ENCODE measurements at places on chromosomes 5 and 9.

GRCh38 chr9:124688238-124688904 is 82.7 kb downstream of the NR6A1 start:
- no peak for DNase-seq

GRCh38 chr9:72444435-72444834 is 77.0 kb upstream of the TMC1 start:
- no peak for DNase-seq

DNA sequence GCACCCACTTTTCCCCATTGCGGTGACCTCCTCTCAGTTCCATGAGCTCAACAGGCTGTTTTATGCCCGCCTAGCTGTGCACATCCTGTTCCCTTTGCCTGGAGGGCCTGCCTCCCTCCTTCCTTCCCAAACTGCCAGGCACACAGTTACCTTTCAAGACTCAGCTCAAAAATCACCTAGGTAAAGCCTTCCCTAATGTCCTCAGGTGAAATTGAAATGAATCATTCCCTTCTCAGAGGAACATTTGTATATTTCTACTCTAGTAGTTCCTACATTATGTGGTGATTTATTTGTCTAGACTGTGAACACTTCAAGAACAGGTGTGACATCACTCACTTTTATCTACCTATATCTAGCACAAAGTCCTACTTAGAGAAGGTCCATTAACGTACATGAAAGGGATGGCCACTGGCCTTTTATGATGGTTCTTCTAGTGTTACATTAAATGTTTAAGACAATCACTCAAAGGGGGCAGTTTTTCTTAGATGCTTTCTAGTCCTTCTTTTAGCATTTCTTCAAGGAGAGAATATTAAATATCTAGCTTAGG is 103.5 kb upstream of the EQTN start:
- no peak for DNase-seq

GRCh38 chr5:73558950-73559349 is 6.5 kb downstream of the ANKRA2 start:
- no peak for DNase-seq

GRCh38 chr9:121073038-121073437 is 1.7 kb upstream of the CNTRL start:
- DNase-seq = peak; percentile 90

DNA sequence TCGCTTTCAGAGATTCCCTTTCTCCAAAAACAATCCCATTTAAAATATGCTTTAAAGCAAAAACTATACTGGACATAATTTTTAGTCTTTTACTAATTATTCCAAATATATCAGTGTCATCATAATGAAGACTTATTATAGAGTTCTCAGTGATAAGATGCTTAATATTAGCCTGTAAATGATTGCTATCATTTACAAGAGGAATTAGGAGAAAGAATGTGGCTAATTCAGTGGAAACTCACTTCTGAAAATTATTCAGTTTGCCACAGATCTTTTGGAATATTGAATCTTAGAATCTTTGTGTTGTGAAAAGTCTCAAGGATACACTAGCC is 24.7 kb upstream of the GLRX start:
- no peak for DNase-seq

- DNase-seq = no peak
Measured at GRCh38 chr9:123098096-123098459, 64.6 kb downstream of the GPR21 start.

- no peak for DNase-seq
Measured at GRCh38 chr5:32098890-32099310, 75.2 kb downstream of the GOLPH3 start.

GRCh38 chr9:71509054-71509453 is 259.3 kb downstream of the CEMIP2 start:
- DNase-seq = no peak

DNA sequence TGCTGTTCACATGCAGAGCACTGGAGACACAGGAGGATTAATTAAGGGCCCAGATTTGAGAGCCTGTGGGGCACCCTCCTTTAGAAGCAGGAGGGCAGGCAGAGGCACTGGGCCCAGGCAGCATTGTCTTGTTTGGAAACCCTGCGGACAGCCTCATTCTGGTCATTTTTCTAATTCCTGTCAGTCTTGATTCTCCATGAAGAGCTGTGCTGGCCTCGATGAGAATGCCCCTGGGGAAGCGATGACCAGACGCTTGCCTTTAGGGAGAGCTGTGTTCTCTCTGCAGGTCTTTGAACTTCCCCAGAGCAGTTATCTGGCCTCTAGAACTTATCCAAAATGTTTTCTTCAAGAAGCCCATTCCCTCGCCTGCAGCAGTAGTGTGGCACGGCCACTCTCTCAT is 117.8 kb upstream of the PTCH1 start:
- DNase-seq = no peak

DNA sequence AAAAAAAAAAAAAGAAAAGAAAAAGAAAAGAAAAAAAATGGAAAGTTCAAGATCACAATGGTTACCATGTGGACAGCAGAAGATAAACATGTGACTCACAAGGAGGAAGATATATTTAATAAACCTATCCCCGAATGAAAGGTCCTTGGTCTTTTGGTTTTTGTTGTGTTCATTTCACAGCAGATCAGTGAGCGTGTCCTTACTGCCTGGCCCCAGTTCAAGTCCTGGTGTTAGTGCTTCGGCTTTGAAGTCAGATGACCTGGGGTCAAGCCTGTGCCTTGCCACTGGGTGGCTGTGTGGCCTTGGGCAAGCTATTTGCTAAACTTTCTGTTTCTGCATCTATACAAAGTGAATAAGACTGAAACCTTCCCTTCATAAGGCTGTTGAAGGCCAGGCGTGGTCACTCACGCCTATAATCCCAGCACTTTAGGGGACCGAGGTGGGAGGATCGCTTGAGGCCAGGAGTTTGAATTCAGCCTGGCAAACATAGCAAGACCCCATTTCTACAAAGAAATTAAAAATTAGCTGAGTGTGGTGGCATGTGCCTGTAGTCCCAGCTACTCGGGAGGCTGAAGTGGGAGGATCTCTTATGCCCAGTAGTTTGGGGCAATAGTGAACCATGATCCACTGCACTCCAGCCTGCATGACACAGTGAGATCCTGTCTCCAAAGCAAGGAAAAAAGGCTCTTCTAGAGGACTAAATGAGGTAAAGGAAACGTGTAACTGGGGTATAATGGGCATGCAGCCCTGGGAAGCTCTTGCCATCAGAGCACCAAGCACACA is 94.5 kb upstream of the SPATA31D4 start:
- DNase-seq = peak; percentile 36

- no peak for DNase-seq
Measured at GRCh38 chr5:132372542-132372941, 3.0 kb downstream of the SLC22A5 start.

Data from AG10803 (cell line).